ENCODE measurements at places on chromosomes 3 and 15.

- DNase-seq, result no peak
These were observed 45.7 kb upstream of the PTX3 start for GRCh38 chr3:157390713-157391515.

- DNase-seq, result peak; percentile 6
These were observed 55.8 kb upstream of the SLC7A14 start for GRCh38 chr3:170641510-170642236.

DNA sequence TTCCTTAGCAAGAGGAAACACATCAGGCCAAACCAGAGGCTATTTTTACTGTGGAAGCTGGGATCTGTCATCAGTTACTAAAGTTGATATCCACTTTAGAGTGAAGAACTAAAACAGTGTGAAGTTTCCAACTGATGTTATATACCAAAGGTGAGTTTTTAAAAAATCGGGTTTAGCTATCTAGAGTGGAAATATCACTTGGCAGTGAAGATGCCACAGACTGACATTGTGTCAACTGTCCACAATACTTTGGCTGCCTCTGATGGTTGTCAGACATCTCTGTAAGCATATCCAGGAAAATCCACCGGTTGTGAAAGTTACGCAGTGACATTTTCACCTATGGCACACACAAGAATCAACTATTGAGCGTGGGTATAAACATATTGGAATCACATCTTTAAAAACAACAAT is 9.2 kb downstream of the ZIC1 start:
- no peak for DNase-seq

DNA sequence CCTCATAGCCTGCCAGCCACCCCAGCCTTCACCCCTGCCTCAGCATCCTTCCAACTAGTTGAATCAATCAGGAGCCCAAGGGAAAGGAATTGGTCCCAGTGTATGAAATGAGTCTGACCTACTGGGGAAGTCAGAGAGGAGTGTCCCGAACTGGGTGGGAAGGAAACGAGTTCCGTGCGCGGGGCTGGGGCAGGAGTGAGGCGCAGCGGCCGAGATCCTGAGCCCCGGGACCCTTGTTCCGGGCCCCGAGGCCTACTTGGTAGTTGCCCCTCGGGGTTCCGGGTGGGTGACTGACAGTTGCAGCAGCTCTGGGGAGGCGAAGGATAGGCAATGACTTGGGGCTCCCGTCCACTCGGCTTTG is 1.1 kb upstream of the PLCL2 start:
- DNase-seq, result no peak

GRCh38 chr3:169400874-169401273 is 262.6 kb downstream of the MECOM start:
- no peak for DNase-seq

- DNase-seq, result no peak
These were observed 272.1 kb upstream of the TTC14 start for GRCh38 chr3:180329847-180330246.

GRCh38 chr15:75203908-75204263 is 2.2 kb downstream of the C15orf39 start:
- DNase-seq, result no peak

- peak; percentile 35 for DNase-seq
These were observed 4.1 kb downstream of the ZNF609 start for GRCh38 chr15:64464276-64465005.

DNA sequence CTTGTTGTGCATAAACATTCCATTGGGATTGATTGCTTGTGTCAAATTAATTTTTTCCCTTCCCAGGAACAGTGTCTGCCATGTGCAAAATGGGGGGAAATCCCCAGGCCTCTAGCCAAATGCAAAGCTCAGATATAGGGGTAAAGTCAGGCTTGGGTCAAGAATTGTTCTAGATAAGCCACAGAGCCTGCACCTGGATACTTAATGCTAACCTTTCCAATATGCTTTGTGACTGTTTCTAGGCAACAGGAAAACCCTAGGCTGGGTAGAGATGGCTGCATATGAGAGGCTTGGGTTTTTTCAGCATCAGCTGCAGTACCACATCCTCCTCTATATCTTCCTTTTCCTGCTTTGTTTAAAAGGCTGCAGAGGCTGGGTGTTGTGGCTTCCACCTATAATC is 61.9 kb upstream of the ROPN1 start:
- DNase-seq, result no peak

DNA sequence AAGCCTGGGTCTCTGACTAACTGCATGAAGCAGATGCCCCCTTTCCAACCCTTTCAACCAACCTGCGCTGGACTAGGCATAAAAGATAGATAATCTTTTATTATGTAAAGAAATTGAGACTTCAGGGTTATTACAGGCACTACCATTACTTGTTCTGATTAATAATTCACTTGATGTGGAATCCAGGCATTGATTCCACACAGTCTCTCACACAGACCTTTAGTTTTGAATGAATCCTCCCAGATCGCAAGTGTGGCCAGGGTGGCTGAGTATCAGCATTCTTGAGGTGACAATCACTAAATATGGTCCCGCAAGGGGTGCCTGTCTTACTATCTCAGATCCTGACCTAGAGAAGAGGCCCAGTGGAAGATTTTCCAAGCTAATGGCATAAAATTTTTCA is 368.9 kb upstream of the ONECUT1 start:
- DNase-seq, result no peak
